Pancreas (tissue), 10 donors: ENCODE measurements at places on chromosomes 6 and 20. TPM values are rescaled to one million over a fixed set of nuclear protein-coding genes. Genes with fewer than 3 reads are reported as not detected.

- no peak for DNase-seq
- no peak overlapping the region for H3K4me3 ChIP-seq
- no peaks in the 10 kb centered on the region for H3K36me3 ChIP-seq
- peaks cover 7% of the 10 kb centered on the region for H3K4me1 ChIP-seq
- H3K27ac ChIP-seq: no peak overlapping the region
Observed at GRCh38 chr6:156971153-156971885, 194.1 kb downstream of the ARID1B start.

- H3K4me1 ChIP-seq: peaks cover 4% of the 10 kb centered on the region
- no peak overlapping the region for H3K27ac ChIP-seq
- no peak overlapping the region for H3K4me3 ChIP-seq
- no peaks in the 10 kb centered on the region for H3K36me3 ChIP-seq
Observed at GRCh38 chr6:136411025-136411325, 121.3 kb upstream of the BCLAF1 start.

GRCh38 chr6:39189915-39190544 is 39.2 kb downstream of the KCNK5 start:
- no peaks in the 10 kb centered on the region for H3K4me1 ChIP-seq
- DNase-seq: peak; percentile 74
- H3K36me3 ChIP-seq: no peaks in the 10 kb centered on the region
- H3K27me3 ChIP-seq: no peaks in the 10 kb centered on the region
- no peak overlapping the region for H3K4me3 ChIP-seq

DNA sequence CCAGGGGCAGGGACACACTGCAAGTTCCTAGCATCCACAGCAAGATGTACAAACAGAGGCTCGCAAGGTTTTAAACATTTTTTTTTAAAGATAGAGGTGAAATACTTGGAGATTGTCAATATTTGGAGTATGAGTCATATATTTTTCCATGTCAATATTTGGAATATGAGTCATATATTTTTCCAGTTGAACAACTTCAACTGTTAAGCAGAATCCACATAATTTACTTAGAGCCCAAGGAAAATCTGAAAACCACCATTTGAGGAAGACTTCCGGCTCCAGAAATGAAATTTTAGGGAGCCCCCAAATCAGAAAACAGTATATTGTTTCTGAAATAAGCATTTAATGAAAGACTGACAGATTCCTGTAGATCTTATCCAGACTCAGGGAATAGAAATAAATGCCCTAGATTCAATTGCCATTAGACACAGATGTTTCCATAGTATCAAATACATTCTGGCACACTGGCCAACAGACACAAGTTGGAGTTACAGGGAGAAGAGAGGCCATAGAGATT is 51.6 kb upstream of the FAM184A start:
- H3K27me3 ChIP-seq: no peaks in the 10 kb centered on the region
- no peak overlapping the region for H3K4me3 ChIP-seq
- no peaks in the 10 kb centered on the region for H3K36me3 ChIP-seq
- H3K27ac ChIP-seq: peak overlapping the region; percentile 63
- peaks cover 32% of the 10 kb centered on the region for H3K4me1 ChIP-seq

DNA sequence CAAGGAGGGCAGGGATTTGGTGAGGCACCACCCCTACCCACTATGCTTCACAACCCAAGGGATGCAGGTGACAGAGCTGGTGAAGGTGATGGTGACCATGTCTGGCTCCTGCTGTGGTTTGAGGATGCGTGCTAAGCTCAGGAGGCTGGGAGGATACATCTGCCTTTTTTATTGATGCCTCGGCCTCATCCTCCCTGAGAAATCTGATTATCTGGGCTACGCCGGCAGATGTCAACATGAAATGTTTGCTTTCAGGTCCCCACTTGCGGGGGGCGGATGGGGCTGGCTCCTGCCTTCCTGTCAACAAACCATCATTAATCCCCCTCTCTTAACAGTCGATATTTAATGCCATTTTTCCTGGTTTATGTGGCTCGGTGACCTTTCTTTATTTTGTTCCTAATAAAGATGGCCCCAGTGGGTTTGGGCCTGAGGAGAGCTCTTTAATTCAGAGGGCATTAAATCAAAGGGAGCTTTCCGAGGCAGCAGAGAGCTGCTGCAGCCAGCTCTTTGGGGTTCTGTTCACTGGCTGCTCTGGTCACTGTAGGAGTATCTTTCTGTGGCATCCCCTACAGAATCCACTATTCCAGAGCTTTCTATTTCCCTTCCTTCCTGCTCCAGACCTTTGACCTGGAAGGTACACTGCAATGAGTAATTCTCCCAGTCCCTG is 33.5 kb upstream of the LRFN2 start:
- H3K27ac ChIP-seq: no peak overlapping the region
- no peak for DNase-seq
- H3K4me3 ChIP-seq: no peak overlapping the region
- H3K4me1 ChIP-seq: no peaks in the 10 kb centered on the region
- no peaks in the 10 kb centered on the region for H3K36me3 ChIP-seq

DNA sequence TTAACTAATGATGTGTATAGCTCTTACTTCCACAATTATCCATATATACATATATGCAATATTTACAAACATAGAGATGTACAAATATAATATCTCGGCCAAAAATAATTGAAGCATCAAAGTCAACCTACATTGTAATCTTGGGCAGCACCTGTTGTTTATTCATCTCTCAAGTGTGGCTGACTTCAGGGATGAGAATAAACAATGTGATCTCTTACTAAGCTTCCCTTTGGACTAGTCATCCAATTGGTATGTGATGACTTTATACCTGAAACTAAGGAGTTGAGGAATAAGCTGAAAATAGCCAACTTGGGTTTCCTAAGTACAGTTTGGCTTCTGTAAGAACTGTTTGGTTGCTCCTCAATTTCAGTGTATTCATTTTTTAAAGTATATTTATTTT is 256.6 kb downstream of the KHDC1L start:
- H3K4me1 ChIP-seq: no peaks in the 10 kb centered on the region
- H3K27me3 ChIP-seq: no peaks in the 10 kb centered on the region
- DNase-seq: no peak
- no peak overlapping the region for H3K27ac ChIP-seq
- H3K4me3 ChIP-seq: no peak overlapping the region

GRCh38 chr6:152099446-152100182 is 292.1 kb downstream of the ESR1 start:
- H3K4me1 ChIP-seq: no peaks in the 10 kb centered on the region
- H3K36me3 ChIP-seq: no peaks in the 10 kb centered on the region
- DNase-seq: no peak
- no peak overlapping the region for H3K4me3 ChIP-seq
- no peaks in the 10 kb centered on the region for H3K27me3 ChIP-seq
- H3K27ac ChIP-seq: no peak overlapping the region

DNA sequence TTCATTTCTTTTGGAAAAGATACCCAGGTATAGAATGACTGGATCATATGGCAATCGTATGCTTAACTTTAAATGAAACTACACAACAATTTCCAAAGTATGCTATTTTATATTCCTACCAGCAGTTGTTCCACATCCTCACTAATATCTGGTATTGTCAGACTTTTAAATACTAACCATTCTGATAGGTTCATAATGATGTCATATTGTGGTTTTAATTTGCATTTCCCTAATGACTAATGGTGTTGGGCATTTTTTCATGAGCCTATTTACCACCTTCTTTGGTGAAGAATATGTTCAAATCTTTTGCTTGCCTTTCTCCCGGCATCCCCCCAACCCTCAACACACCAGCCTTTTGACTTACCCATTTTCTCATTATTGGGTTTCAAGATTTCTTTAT is 96.2 kb upstream of the HMGN3 start:
- H3K4me3 ChIP-seq: no peak overlapping the region
- DNase-seq: no peak
- H3K4me1 ChIP-seq: no peaks in the 10 kb centered on the region
- H3K36me3 ChIP-seq: no peaks in the 10 kb centered on the region
- no peak overlapping the region for H3K27ac ChIP-seq

- no peaks in the 10 kb centered on the region for H3K4me1 ChIP-seq
- no peak for DNase-seq
- no peak overlapping the region for H3K4me3 ChIP-seq
- H3K27ac ChIP-seq: no peak overlapping the region
Observed at GRCh38 chr6:25103603-25104002, 167.8 kb upstream of the RIPOR2 start.

PROKR2 gene
- total RNA-seq: not detected

TOX2 gene
- 0.24 TPM for total RNA-seq

MCM9 gene
- 7.5 TPM for total RNA-seq

DYNLT2 gene
- 0.20 TPM for total RNA-seq

ABRACL gene
- 10.7 TPM for total RNA-seq
